ENCODE measurements at places on chromosomes 3 and 15.
A peak's percentile ranks its signal among the peaks of the same experiment; 100 is the strongest.

DNA sequence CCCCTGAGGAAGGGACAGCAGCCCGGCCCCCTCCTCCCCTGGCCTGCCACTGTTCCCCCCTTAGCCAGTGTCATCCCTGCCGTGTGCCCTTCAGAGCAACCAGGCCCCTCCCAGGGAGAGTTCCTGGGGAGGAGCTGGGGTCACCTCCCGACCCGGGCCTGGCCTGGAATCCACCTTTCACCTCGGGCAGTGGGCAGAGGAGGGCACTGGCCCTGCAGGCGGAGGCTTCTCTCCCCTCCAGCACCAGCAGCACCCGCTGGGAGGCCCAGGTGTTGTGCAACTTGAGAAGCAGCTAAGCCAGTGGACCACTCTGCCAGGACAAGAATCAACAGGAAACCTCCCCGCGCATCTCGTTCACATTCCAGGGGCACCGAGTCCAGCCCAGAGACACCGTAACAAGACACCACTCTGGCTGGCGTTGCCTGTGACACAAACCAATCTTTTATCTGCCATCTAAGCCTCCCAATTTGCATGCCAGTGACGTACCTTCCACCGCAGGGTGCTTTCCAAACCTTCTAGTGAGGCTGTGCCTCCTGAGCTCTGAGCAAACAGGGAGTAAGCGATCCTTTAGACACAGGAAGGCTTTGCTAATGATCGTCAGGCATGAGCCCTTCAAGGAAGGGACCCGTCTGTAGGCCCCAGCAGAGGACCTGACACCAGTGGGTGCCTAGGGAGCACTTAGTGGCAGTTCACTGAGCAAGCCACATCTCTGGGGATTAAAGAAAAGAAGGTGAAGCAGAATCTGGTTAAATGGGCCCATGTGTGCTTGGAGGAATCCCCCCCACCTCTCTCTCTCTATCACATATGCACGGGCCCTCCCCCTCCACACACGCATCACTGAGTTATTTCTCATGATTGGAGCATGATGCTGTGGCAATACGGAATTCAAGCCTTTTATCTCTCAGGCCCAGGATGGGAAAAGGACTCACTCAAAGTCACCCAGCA, 98.9 kb upstream of the TLE3 start:
- DNase-seq = peak; percentile 9

DNA sequence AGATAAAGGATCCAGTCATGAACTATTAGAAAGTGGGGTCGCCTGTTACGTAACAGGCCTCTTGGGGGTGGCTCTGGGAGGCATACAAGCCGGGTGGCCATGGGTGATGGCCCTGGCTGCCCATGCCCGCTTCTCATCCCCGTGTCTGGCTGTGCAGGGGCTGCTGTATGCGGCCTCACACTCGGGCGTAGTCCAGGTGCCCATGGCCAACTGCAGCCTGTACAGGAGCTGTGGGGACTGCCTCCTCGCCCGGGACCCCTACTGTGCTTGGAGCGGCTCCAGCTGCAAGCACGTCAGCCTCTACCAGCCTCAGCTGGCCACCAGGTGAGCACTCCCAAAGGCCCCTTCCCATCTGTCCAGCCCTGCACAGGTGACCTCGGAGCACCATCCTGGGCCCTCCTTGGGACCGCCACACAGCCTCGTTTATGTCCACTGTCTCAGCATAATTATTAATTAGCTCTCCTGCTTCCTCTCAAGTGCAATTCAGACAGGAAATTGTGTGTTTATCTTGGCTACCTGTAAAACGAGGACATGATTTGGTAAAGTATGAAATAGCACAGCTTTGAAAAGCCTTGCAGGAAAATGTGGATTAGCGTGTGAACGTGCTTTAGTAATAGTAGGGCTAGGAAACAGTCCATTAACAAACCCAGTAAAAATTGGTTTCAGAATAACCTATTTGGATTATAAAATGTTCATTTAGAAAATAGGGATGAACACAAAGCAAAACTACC, 8.1 kb downstream of the CIB1 start:
- no peak for DNase-seq

- DNase-seq = peak; percentile 23
Observed at GRCh38 chr3:172710664-172711453, at the start of gene NCEH1. TSS of gene NCEH1 (minus strand) at chr3:172711067. CDS start at chr3:172710984, 83 bp downstream.

DNA sequence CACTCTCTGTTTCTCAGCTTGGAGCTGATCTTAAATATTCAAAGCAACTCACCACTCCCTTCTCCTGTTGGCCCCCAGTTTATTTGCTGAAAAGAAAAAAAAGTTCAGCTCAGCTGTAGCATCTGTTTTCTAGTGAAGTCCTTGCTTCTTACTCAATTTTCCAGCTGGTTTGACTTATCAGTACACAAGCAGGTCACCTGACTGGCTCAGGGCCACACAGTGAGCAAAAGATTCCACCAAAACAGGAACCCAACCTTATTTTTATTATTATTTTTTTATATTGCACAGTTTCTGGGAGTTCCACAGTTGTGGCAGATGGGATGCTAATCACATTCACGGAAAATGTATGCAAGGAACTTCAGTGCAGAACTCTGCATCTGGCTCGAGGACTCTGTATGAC, 390.7 kb upstream of the RGMA start:
- no peak for DNase-seq

DNA sequence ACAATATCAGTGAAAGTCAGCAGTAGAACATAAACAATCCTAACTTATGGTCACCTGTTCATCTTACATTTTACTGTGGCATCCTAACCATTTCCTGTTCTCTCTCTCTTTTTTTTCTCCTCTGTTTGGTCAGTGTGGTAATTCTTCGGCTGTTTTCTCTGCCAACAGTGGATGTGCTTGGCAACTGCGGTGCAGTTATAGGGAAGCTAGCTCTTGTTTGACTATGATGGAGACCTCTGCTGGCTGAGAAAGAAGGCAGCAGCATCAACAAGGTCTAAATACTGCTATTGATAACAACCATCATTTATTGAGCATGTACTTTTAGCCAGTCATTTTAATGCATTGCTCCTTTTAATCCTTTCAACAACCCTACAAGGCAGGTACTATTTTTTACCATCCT, 723 bp upstream of the DRD3 start:
- DNase-seq = no peak

- no peak for DNase-seq
Observed at GRCh38 chr15:70226337-70226980, 128.7 kb upstream of the TLE3 start.

GRCh38 chr15:100308608-100309007, 33.2 kb downstream of the ADAMTS17 start:
- no peak for DNase-seq

GRCh38 chr3:14438929-14439328, 36.5 kb downstream of the SLC6A6 start:
- no peak for DNase-seq

GRCh38 chr3:126511291-126511690, 6.3 kb downstream of the UROC1 start:
- DNase-seq = no peak

Measured in T-cell (primary cell).